ENCODE measurements at places on chromosomes 11 and 22. TPM values are rescaled to one million over a fixed set of nuclear protein-coding genes. Genes with fewer than 3 reads are reported as not detected.

GRCh38 chr11:2888266-2888968, 2.8 kb upstream of the CDKN1C start:
- H3K36me3 ChIP-seq: no peaks in the 10 kb centered on the region
- peak; percentile 92 for DNase-seq
- no peaks in the 10 kb centered on the region for H3K27me3 ChIP-seq
- H3K4me1 ChIP-seq: peaks cover 56% of the 10 kb centered on the region
- H3K27ac ChIP-seq: no peak overlapping the region
- H3K4me3 ChIP-seq: no peak overlapping the region

GRCh38 chr11:61377461-61378160, 14.8 kb upstream of the TMEM216 start:
- no peak overlapping the region for H3K4me3 ChIP-seq
- H3K27me3 ChIP-seq: no peaks in the 10 kb centered on the region
- DNase-seq: no peak
- H3K36me3 ChIP-seq: no peaks in the 10 kb centered on the region

- no peak overlapping the region for H3K4me3 ChIP-seq
- H3K27me3 ChIP-seq: no peaks in the 10 kb centered on the region
- peaks cover 16% of the 10 kb centered on the region for H3K36me3 ChIP-seq
- H3K4me1 ChIP-seq: no peaks in the 10 kb centered on the region
- no peak overlapping the region for H3K27ac ChIP-seq
These were observed 116.1 kb downstream of the FEZ1 start for GRCh38 chr11:125379981-125380380.

DNA sequence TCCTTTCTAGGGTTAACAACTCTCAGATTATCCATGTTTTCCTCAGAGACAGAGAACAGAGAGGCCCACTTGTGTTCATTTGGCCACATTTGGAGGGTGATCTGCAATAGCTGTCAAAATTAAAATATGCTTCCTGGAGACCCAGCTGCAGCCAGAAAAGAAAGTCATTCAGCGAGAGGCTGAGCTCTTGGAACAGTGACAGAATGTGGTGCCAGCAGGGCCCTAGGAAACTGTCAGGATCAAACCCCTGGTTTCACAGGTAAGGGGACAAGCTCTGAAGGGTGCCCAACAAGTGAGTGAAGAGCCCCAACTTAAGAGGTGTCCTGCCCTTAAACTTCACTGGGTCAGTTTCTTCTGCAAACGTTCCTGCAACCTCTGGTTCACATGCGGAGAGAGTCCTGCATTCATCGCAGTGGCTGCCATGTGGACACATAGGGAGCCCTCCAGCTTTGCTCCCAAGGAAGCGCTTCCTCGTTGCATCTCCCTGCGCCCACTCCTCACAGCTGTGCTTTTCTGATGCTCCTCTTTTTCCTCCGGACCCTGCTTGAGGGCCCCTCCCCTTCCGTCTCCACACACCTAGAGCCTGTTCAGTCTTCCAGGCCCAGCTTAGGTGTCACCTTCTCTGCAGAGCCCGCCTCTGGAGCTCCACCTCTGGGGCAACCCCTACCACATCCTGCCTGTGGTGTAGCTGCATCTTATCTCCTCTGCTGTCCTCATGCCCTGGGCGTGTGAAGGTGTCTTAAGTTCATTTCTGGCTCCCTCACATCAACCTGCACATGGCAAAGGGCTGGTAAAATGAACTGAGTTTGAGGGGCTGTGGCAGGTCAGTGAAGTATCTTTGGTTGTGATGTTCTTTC, 3.9 kb downstream of the UCP3 start:
- DNase-seq: no peak
- no peaks in the 10 kb centered on the region for H3K36me3 ChIP-seq
- no peaks in the 10 kb centered on the region for H3K27me3 ChIP-seq
- no peaks in the 10 kb centered on the region for H3K4me1 ChIP-seq
- no peak overlapping the region for H3K4me3 ChIP-seq

GRCh38 chr11:9001736-9002135, 2.1 kb downstream of the NRIP3 start:
- no peak overlapping the region for H3K4me3 ChIP-seq
- peaks cover 17% of the 10 kb centered on the region for H3K4me1 ChIP-seq
- H3K27ac ChIP-seq: no peak overlapping the region
- no peaks in the 10 kb centered on the region for H3K27me3 ChIP-seq
- no peaks in the 10 kb centered on the region for H3K36me3 ChIP-seq

GRCh38 chr22:24077416-24077815, 66.3 kb downstream of the CABIN1 start:
- H3K4me3 ChIP-seq: no peak overlapping the region
- peaks cover 9% of the 10 kb centered on the region for H3K36me3 ChIP-seq
- no peaks in the 10 kb centered on the region for H3K4me1 ChIP-seq
- H3K27ac ChIP-seq: no peak overlapping the region

DNA sequence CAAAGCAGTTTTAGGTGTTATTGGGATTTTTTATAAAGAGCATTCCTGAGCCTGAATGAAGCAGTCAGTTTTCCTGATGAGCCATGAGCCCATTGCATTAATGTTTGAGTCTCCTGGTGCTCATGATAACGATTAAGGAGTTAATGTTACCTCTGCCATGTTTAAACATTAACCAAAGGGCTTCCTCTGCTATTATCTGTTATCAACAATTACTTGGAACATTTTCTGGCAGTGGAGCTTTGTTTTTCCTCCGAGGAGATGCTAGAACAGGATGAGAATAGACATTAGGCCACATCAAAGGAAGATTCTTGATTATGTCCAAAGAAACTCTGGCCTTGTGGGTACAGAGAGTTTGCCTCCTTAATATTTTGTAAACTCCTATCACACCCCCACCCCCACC, 49.9 kb downstream of the ZNRF3 start:
- DNase-seq: no peak
- no peaks in the 10 kb centered on the region for H3K36me3 ChIP-seq
- no peaks in the 10 kb centered on the region for H3K27me3 ChIP-seq

- no peaks in the 10 kb centered on the region for H3K4me1 ChIP-seq
- DNase-seq: no peak
- H3K36me3 ChIP-seq: no peaks in the 10 kb centered on the region
- no peaks in the 10 kb centered on the region for H3K27me3 ChIP-seq
- H3K4me3 ChIP-seq: no peak overlapping the region
- H3K27ac ChIP-seq: no peak overlapping the region
These were observed 42.4 kb downstream of the AMPD3 start for GRCh38 chr11:10497371-10498021.

GRCh38 chr11:35605706-35606105, 12.6 kb upstream of the FJX1 start:
- H3K27ac ChIP-seq: no peak overlapping the region
- peak; percentile 31 for DNase-seq
- H3K4me3 ChIP-seq: no peak overlapping the region
- H3K4me1 ChIP-seq: no peaks in the 10 kb centered on the region

DNA sequence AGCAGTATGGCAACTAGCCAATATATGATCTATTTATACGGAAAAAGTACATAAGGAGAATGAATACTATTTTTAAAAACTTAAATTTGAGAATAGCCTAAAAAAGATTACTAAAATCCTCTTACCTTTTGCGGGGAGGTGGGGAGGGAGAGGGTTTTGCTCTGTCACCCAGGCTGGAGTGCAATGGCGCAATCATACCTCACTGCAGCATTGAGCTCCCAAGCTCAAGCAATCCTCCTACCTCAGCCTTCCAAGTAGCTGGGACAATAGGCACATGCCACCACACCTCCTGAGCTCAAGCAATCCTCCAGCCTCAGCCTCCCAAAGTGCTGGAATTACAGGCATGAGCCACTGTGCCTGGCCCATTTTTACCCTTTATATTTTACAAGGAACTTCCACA, 82.0 kb downstream of the TTC28 start:
- no peaks in the 10 kb centered on the region for H3K36me3 ChIP-seq
- H3K27ac ChIP-seq: no peak overlapping the region
- peaks cover 8% of the 10 kb centered on the region for H3K4me1 ChIP-seq
- H3K4me3 ChIP-seq: no peak overlapping the region
- no peak for DNase-seq
- no peaks in the 10 kb centered on the region for H3K27me3 ChIP-seq

DNA sequence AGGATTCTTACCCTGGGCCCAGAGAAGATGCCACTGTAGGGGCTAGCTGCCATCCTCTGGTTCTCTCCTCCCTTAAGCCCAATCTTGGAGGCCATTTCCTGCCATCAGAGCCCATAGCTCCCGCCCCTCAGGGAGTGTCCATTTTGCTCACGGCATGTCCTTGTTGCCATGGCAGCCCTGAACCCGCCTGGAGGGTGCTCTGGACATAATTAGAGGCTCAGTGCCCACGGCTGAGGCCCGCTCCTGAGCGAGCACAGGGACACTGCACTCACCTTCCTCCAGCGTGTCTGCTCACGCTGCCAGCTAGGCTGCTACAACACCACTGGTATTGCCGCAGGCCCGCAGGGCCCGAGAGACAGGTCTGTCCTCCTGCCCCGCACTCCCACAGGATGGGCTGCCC, 11.1 kb upstream of the SUSD2 start:
- H3K27ac ChIP-seq: no peak overlapping the region
- no peaks in the 10 kb centered on the region for H3K27me3 ChIP-seq
- peaks cover 98% of the 10 kb centered on the region for H3K36me3 ChIP-seq
- DNase-seq: no peak

DNA sequence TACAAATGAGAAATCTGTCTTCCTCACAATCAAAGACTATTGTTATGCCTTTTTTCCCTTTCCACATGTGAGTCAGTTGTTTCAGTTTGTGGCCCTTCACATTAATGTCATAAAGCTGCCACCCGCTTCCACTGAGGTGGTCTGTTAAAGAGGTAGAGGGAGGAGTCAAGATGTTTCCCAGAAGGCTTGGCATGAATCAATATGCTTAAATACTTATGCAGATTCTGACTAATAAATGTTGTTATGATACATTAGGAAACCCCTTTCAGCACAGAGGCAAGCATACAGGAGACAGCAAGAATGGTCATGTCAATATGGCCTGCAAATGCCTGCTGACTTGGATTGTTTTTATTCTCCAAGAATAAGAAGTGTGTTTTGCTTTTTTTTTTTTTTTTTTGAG, 6.5 kb downstream of the RTN3 start:
- peaks cover 30% of the 10 kb centered on the region for H3K4me1 ChIP-seq
- no peak overlapping the region for H3K27ac ChIP-seq
- H3K4me3 ChIP-seq: no peak overlapping the region

DNA sequence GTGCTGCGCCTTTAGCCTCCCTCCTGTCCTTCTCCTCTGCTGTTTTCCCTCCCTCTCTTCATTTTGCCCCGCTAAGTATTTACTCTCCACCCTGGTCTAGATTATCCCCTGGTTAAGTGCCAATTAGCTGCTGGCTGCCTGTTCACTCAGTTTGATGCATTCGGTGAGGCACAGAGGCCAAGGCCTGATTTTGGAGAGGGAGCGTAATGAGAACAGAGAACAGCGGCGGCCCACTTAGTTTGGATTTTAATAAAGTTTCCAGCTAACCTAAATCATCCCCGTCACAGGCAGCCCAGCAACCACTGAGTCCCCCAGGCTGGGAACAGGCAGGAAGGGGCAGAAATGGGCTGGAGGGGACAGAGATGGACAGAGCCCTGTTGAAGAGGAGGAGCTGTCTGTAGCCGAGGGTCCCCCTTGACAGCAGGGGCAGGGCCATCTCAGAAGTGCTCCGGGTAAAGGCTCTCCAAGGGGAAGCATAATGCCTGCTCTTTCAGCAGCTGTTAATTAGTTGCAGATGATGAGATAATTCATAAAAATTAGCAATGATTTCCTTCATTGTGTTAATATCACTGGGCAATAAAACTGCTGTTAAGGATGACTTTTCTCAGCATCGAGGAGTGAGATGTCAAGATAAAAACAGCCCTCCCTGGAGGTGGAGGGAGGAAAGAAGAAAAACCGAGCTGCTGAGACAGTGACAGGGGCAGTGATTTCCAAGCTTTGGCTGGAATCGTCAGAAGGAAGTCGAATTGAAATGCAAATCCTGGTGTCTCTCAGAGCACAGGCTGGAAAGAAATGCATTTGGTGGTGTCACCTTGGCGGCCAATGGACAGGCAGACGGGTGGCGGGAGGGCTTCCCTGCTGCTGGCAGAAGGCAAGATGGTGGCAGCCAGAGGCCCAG, 170.1 kb downstream of the GRIK4 start:
- no peak overlapping the region for H3K27ac ChIP-seq
- no peaks in the 10 kb centered on the region for H3K36me3 ChIP-seq
- H3K4me1 ChIP-seq: no peaks in the 10 kb centered on the region
- H3K27me3 ChIP-seq: no peaks in the 10 kb centered on the region
- no peak overlapping the region for H3K4me3 ChIP-seq
- DNase-seq: no peak

DNA sequence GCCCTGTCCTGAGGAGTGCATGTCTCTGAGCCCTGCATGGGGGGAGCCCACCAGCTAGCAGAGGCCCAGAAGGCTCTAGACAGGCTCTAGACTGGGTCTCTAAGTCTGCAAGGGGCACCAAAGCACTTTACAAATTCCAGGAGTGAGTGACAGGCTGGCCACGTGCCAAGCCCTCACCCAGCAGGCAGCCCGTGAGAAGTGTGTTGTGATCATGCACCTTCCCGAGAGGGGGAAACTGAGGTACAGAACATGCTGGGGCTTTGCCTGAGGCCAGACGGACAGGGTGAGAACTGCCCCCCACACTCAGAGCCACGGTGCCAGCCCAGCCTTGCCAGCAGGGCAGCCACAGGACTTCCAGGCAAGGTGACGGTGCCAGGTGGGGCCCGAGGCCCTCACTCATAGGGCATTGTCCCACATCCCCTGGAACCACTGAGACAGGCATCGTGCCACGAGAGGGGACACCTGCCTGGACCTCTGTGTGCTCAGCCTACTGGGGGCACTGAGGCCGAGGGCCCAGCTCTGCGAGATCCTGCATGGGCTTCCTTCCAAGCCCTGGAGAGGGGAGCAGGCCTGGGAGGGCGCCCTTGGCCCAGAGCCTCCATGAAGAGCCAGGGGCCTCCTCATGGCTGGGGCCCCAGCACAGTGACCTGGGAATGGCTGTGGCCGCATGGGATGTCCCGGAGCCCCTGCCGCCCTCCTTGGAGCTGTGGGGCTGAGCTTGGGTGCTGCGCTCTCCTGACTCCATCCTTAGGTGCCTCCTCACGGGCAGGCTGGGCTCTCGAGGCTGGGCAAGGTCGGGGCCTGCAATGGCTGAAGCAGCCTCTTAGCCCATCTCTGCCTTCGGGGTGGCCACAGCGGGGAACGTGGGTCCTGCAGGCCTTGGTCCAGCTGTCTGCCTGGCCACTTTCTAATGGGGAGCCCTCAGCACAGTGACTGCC, 121.5 kb downstream of the KCNQ1OT1 start:
- H3K27me3 ChIP-seq: no peaks in the 10 kb centered on the region
- no peak overlapping the region for H3K27ac ChIP-seq
- no peaks in the 10 kb centered on the region for H3K36me3 ChIP-seq
- no peak overlapping the region for H3K4me3 ChIP-seq

GRCh38 chr11:117901601-117902000, 25.1 kb upstream of the FXYD6 start:
- H3K36me3 ChIP-seq: no peaks in the 10 kb centered on the region
- H3K4me1 ChIP-seq: no peaks in the 10 kb centered on the region
- no peak overlapping the region for H3K4me3 ChIP-seq
- no peak overlapping the region for H3K27ac ChIP-seq
- no peaks in the 10 kb centered on the region for H3K27me3 ChIP-seq

The PARVA gene
- total RNA-seq: 66.9 TPM

The HEPN1 gene
- not detected for total RNA-seq

The NCAM1 gene
- 81.4 TPM for total RNA-seq

The BAIAP2L2 gene
- total RNA-seq: 2.1 TPM

The HORMAD2 gene
- not detected for total RNA-seq

The SLC43A3 gene
- 110 TPM for total RNA-seq

The SLC7A4 gene
- total RNA-seq: not detected

All from tibial nerve (tissue), 4 donors.